ENCODE measurements at places on chromosomes 2 and 18. TPM values are rescaled to one million over a fixed set of nuclear protein-coding genes. Genes with fewer than 3 reads are reported as not detected.

UGT1A8 gene
- total RNA-seq, result not detected

VWC2L gene
- total RNA-seq, result not detected

DNA sequence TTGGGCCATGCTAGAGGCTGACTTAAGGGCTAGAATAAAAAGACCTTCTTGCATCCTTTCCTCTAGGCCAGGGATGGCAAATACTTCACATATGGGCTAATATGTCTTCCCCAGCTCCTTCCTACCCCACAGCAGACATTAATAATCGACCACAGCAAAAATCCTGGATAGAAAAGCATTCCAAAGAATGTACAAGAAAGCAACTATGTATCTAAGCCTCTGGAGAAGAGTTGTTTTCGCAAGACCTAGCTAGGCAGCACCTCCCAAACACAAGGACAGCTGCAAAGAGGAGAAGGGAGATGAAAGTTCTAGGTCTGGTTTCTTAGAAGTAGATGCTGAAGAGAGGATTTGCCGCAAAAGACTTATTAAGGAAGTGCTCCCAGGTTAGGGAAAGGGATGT, 372.6 kb downstream of the SLC4A3 start:
- no peak for DNase-seq

AQP12A gene
- not detected for total RNA-seq

GRCh38 chr18:24735624-24736231, 275.3 kb downstream of the HRH4 start:
- no peak for DNase-seq

- DNase-seq, result no peak
These were observed 37.6 kb upstream of the GPR17 start for GRCh38 chr2:127608061-127609030.

- DNase-seq, result peak; percentile 97
These were observed 84.7 kb downstream of the GLI2 start for GRCh38 chr2:120820263-120820952.

DNA sequence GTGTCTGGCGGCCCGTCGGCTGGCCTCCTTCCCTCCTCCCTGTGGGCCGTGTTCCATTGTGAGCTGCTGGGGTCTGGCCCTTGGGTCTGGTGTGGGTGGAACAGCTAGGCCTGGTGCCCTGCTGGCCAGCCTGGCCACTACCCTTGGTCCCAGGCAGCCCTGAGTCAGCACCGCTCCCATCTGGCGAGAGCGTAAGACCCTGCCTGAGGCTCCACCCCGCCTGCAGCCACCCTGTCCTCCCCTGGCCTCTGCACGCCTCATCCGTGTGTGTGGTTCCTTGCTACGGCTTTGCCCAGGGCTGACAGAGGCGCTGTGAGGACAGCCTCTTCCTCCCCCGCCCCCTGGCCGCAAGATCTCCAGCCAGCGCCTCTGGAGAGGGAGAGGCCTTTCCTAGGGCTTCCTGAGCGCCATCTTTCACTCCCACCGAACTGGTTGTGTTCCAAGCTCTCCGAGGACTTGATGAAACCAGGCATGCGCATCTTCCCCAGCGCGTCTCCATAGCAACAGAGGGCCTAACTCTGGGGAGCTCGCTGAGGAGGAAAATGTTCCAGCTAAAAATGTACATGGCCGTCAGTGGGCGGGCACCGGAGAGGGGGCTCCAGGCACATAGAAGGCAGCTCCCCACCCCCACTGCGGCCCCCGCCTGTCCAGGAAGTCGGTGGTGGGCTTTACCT, 83.0 kb downstream of the STPG4 start:
- DNase-seq, result no peak

COMMD1 gene
- 48.9 TPM for total RNA-seq

DNA sequence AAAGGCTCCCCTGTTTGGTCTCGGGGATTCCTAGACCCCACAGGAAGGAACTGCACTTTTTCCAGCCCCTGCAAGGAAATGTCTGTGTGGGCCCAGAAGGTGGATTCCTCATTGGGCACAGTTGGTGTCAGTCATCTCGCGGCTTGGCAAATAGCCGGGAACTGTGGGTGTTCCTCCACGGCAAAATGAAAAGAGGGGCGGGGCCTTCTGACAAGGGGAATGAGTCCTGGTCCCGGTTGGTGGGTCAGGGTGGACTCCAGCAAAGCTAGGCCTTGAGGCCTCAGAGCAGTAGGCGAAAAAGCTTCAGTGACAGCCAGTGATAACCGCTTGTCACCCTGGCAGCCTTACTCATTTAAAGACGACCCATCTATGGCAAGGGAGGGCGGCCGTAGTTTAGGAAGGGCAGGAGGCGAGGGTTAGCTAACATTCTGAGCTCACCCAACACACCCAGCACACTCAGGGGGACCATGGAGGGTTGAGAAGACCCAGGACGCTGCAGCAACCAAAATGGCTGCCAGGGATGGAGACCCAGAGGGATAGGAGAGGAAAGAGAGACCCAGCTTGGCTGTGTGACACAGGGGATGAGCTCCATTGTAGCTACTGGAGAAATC, 16.5 kb downstream of the SLC4A3 start:
- DNase-seq, result no peak

CHST9 gene
- 9.2 TPM for total RNA-seq

- no peak for DNase-seq
These were observed 2.9 kb upstream of the OTOF start for GRCh38 chr2:26480566-26481423.

- DNase-seq, result peak; percentile 61
These were observed 373.3 kb downstream of the IRS1 start for GRCh38 chr2:226426292-226426736.

- no peak for DNase-seq
These were observed 97.2 kb downstream of the PTGR3 start for GRCh38 chr18:75111760-75112159.

GRCh38 chr18:10085416-10085815, 171.6 kb downstream of the VAPA start:
- DNase-seq, result no peak

RPRM gene
- not detected for total RNA-seq

SEPTIN10 gene
- 64.8 TPM for total RNA-seq

DNA sequence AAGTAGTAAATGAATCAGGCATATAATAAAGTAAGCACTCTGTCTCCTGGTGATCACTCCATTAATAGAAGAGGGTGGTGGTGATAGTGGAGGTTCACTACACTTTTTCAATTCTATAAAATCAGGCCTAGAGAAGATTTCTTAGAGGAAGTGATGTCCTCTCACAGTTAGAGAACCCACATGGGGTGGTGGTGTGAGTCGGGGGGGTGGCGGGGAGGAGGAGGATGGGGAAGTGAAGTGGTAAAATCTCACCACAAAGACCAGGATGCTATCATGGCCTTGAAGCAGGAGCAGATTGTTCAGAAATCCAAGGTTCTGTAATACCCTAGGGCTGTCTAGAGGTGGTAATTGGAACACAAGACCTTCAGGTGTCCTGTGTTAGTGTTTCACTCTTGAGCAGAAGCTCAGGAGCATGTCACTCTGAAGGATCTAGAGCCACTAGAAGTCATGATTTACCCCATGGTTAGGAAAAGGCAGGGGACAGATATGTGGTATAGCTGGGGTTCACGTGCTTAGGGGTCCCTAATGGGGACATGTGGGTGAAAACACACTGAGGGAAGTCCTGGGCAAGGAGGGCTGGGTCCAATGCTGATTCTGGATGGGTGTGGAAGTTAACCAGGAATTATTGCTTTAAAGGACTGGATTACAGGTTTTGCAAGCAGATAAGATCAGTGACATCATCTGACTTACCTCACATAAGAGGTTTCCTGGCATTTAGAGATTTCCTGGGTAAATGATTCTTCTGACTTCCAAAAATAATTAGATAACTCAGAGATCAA, 31.0 kb downstream of the RNF125 start:
- no peak for DNase-seq
